Naive thymus-derived CD8-positive, alpha-beta T cell (primary cell): ENCODE measurements at places on chromosomes 13 and 19.

- no peak for DNase-seq
Observed at GRCh38 chr13:93116809-93117208, 109.8 kb upstream of the GPC6 start.

DNA sequence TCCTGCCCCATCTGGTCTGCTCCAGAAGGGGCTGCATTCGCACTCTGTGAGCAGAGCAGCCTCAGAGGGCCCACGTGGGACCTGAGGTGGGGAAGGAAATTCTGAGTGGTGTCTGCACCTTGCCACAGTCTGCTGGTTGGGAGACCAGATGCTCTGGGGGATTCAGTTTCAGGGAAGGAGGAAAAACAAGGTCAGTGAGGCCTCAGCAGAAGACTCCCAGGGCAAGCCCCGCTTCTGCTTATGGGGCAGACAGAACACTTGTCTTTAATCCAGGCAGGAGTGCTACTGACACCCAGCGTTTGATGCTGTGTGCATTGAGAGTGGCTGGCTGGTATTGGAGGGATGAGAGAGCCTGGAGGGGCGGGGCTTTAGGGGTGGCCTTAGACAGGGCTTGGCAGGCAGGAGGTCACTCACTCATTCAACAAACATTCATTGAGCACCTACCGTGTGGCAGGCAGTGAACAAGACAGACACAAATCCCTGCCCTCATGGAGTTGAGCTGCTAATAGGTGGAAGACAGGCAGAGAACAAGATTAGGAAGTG is 4.9 kb upstream of the CLEC17A start:
- no peak for DNase-seq

DNA sequence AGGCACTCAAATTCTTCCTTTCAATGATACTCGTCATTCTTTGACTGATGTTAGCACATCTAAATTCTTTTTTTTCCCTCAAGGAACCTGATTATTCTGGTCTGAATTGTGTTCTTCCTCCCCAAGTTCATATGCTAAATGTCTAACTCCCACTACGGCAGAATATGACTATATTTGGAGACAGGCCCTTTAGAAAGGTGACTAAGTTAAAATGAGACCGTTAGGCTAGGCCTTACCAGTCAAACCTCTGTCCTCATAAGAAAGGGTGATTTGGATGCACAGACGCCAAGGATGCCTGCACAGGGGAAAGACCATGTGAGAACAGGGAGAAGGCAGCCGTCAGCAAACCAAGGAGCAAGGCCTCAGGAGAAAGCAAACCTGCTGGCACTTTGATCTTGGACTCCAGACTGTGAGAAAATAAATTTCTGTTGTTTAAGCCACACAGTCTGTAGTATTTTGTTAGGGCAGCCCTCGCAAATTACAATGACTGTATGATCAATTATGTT is 13.1 kb upstream of the FOXO1 start:
- no peak for DNase-seq

DNA sequence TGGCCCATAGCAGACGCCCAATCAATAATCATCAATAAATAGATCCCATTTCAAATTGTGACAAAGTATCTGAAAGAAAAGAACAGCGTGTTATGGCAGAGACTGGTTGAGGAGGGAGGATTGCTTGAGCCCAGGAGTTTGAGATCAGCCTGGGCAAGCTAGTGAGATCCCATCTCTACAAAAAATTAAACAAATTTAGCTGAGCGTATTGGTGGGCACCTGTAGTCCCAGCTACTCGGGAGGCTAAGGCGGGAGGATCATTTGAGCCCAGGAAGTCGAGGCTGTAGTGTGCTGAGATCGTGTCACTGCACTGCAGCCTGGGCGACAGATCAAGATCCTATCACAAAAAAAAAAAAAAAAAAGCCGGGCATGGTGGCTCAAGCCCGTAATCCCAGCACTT is 6.4 kb upstream of the GNA11 start:
- no peak for DNase-seq

GRCh38 chr13:43180837-43181236 is 157.5 kb downstream of the DNAJC15 start:
- DNase-seq, result no peak

GRCh38 chr13:46051968-46052318 is 603 bp downstream of the ZC3H13 start:
- DNase-seq, result no peak

- DNase-seq, result no peak
Observed at GRCh38 chr13:93670866-93671265, 444.3 kb downstream of the GPC6 start.

DNA sequence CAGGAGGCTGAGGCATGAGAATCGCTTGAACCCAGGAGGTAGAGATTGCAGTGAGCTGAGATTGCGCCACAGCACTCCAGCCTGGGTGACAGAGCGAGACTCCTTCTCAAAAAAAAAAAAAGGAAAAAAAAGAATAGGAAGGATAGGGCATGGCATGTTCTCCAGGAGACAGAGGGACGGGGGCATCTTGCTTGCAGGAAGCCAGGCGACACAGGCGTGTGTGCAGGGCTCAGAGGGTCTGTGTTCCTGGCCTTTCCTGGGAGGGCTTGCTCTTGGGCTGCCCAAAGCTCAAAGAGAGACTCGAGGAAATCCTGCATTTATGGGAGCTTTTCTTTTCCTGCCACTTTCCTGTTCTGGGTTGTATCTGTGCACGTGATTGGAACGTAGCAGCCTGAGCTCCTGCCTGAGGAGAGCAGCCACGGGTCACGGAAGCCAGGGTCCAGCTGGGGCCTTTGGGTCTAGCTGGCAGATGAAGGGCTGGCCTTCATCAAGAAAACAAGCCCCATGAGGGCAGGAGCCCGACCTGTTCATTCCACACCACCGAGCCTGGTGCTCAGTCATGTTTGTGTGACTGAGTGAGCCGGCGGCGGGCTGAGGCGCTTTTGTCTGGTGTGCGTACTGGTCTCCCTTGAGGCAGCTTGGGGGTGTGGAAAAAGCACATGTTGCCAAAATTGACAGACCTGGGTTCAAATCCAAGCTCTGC is 44.5 kb downstream of the CAPN12 start:
- DNase-seq, result no peak

DNA sequence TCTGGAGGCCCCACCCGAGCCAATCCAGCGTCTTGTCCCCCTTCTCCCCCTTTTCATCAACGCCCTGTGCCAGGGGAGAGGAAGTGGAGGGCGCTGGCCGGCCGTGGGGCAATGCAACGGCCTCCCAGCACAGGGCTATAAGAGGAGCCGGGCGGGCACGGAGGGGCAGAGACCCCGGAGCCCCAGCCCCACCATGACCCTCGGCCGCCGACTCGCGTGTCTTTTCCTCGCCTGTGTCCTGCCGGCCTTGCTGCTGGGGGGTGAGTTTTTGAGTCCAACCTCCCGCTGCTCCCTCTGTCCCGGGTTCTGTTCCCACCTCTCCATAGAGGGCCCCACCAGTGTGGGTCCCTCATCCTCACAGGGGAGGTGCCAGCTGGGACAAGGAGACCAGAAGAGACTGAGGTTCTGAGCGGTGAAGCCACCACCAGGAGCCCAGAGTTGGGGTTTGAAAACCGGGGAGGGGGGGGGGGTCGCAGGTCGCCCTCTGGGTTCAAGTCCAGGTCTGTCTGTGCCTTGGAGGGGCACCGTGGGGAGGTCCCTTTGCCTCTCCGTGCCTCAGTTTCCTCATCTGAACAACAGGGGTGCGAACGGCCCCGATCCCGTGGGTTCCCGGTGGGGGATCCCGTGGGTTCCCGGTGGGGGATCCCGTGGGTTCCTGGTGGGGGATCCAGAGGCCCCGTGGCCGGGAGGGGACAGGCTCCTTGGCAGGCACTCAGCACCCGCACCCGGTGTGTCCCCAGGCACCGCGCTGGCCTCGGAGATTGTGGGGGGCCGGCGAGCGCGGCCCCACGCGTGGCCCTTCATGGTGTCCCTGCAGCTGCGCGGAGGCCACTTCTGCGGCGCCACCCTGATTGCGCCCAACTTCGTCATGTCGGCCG is at the start of gene ELANE:
TSS of gene ELANE (plus strand) at position 168 of the 878 bp plus-strand sequence. CDS start at position 194, 26 bp downstream.
- no peak for DNase-seq

- DNase-seq, result no peak
Observed at GRCh38 chr19:32692727-32693061, 1.1 kb downstream of the NUDT19 start.
